Naive thymus-derived CD8-positive, alpha-beta T cell (primary cell): ENCODE measurements at places on chromosomes 2 and 18. TPM values are rescaled to one million over a fixed set of nuclear protein-coding genes. Genes with fewer than 3 reads are reported as not detected.

Gene GPR35
- 9.8 TPM for total RNA-seq

Gene C2orf92
- total RNA-seq, result 18.2 TPM

Gene NRP2
- 0.82 TPM for total RNA-seq

GRCh38 chr2:103249462-103249861 is 487.6 kb downstream of the TMEM182 start:
- no peak for DNase-seq

- DNase-seq, result no peak
These were observed 86.6 kb downstream of the WDSUB1 start for GRCh38 chr2:159199761-159200465.

GRCh38 chr18:46623541-46623940 is 33.5 kb downstream of the LOXHD1 start:
- peak; percentile 70 for DNase-seq
